ENCODE measurements at places on chromosomes 3 and 15.

- DNase-seq, result no peak
Measured at GRCh38 chr3:149726716-149727407, 25.4 kb downstream of the COMMD2 start.

DNA sequence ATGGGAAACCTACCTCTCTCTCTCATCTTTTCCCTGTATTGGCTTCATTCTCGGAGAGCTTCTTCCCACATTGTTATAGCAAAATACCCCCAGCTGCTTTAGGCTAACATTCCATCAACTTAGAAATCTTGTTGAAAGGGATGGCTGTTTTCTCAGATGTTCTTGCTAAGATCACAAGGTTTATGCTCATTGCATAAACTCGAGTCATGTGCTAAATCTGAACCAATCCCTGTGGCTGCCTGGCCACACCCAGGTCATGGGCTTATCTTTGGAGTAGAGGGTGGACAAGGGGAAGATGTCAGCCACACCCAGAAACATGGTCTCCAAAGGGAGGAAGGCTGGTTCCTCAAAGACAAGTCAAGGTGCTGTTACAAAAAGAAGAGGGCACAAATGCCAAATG is 150.6 kb upstream of the UMPS start:
- DNase-seq, result no peak

- DNase-seq, result no peak
Measured at GRCh38 chr3:104810896-104811295, 555.8 kb upstream of the ALCAM start.

DNA sequence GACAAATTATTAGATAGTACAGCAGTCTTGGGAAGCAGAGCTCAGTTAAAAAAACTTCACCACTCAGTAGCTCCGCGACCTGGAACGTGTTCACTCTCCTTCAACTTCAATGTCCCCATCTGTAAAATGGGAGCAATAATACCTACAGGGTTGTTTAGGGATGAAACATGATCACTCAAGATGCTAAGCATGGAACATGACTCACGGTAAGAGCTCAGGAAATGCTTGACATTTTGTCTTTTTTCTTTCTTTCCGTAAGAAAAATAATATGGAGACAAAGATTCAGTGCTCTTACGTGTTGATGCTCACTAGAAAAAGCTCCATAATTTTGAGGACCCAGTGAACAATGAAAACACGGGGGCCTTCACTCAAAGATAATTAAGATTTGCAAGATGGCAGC is 606.7 kb upstream of the MDFIC2 start:
- DNase-seq, result no peak

GRCh38 chr3:116566478-116566960 is 121.2 kb upstream of the LSAMP start:
- DNase-seq, result no peak

GRCh38 chr3:122665226-122665786 is 15.3 kb upstream of the PARP14 start:
- DNase-seq, result no peak

- no peak for DNase-seq
Measured at GRCh38 chr3:119792270-119792669, 10.4 kb downstream of the NR1I2 start.

DNA sequence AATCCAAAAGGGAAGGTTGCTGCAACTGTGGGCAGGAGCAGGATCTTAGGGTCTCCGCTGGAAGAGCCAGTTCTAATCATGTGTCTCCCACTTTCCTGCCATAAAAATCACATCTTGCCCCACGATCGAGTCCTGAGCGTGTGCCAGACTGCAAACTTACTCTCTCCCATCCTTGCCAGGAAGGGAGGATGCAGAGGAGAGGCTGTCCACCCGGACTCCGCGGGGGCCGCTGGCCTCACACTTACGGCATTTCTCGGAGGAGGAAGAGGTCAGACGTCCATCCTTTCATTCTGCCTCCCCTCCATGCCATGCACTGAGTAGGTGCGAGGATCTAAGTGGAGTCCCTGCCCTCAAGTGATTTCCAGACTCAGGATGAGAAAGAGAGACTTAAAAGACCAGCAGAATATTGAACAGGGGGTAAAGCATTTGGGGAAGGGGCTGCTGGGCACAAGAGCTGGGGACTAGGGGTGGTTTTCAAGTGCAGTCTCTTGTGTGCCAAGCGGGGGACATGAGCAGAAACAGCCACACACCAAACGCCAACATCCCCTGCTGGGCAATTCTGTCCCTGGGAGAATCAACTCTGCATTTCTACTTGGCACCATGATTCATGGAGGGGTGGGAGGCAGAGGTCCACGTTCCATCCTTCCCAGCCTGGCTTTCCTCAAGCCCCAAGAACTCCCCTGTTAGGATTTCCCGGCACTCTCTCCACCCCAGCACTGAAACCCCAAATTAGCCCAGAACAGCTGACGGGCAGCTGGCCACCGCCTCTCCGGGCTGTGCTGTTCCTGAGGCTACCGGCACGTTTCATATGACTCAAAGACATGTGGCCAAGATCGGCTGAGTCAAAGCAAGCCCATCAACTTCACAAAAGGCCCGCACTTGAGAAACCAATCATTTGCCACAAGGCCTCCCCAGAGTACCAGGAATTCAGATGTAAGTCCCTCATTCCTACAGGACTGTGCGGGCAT is 11.6 kb downstream of the OXTR start:
- no peak for DNase-seq

GRCh38 chr3:58898513-58898912 is 151.3 kb downstream of the CFAP20DC start:
- no peak for DNase-seq

- no peak for DNase-seq
Measured at GRCh38 chr3:69370156-69370883, 15.6 kb downstream of the FRMD4B start.

- DNase-seq, result no peak
Measured at GRCh38 chr15:101178479-101178878, 73.4 kb downstream of the CHSY1 start.

GRCh38 chr3:54353546-54353945 is 231.2 kb downstream of the CACNA2D3 start:
- DNase-seq, result no peak

GRCh38 chr3:36696799-36697198 is 67.6 kb downstream of the DCLK3 start:
- DNase-seq, result no peak

DNA sequence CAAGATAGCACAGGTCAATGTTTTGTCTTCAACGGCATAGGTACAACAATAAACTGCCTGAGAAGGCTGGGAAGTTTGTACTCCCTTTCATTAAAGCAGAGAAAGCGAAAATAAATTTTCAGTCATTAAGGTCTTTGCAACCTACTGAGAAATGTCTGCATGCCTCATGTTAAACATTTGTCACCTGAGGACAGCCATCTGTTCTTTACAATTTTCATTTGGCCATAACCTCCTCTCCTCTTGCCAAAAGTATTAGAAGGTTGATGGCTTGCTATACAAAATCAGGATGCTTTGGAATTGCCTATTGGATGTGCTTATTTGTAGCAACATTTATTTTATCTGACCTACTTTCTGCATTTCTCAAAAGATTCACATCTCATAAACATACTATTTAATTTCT is 122.7 kb downstream of the GOLIM4 start:
- DNase-seq, result no peak

DNA sequence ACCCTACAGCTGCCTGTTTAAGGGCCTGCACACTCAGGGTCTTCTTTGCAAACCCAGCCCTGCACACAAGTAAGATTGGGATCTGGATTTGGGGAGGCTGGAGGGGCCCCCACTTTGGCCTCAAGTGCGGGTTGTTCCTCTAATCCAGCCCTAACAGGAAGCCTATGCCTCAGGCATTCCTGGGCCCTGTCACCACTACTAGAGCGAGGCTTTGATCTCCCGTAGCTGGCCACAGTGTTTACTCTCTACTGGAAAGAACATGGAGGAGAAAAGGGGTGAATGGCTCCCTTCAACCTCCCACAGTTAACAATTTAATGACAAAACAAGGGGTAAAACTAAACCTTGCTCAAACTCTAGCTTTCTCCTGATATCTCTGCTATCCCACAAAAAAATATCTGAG is 48.4 kb downstream of the DZIP1L start:
- DNase-seq, result no peak

DNA sequence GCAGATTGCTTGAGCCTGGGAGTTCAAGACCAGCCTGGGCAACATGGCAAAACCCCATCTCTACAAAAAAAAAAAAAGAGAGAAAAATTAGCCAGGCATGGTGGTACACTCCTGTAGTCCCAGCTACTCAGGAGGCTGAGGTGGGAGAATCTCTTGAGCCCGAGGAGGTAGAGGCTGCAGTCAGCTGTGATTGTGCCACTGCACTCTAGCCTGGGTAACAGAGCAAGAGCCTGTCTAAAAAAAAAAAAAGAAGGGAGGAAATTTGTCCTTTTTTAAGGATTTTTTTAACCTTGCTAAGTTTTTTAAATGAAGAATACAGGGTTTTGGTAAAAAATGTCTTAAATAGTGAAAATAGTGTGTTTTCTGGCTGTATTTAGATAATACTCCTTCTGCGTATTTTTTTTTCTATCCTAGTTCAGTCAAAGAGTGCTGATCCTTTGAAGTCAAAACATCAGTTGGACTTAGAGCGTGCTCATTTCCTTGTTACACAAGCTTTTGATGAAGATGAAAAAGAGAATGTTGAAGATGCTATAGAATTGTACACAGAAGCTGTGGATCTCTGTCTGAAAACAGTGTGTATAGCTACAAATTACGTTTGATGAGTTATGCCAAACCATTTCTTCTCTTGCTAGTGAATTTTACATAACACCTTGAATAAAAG is 11.1 kb downstream of the CAPN7 start:
- DNase-seq, result no peak

DNA sequence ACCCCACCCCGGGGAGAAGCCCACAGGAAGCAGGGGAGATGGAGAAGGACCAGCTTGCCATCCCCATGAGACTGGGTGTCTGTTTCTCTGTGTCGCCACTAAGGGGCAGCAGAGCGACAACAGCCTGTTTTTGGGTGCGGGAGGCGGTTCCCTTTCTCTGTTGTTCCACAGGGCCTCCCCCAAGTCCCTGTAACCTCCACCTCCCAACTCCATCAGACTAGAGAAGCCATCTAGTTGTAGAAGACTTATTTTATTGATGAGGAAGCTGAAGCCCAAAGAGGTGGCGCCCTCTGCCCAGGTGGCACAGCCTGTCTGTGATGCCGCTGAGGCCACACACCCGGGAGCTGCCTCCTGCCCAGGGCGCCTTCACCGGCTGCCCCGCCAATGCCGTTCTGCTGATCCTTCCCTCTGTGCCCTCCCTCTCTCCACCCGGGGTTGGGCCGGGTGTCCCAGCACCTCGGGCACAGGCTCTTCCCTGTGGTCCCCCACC is 3.9 kb upstream of the CCDC9B start:
- no peak for DNase-seq

DNA sequence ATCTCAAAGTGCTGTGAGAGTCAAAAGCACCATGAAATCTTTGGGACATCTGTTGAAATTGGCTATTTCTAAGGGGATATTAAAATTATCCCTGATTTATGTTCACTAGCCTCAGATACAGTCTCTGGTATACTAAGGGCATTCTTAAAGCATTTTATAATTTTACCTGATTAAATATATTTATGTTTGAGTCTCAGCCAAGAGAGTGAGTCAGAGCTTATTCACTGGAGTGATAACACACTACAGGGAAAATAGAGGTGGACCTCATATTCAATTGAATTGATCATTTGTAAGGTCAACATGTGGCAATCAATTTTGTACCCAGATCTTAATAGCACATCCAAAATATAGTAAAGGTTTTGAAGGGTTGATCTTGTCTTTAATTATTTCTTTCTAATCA is 733.6 kb downstream of the EPHA3 start:
- DNase-seq, result no peak

DNA sequence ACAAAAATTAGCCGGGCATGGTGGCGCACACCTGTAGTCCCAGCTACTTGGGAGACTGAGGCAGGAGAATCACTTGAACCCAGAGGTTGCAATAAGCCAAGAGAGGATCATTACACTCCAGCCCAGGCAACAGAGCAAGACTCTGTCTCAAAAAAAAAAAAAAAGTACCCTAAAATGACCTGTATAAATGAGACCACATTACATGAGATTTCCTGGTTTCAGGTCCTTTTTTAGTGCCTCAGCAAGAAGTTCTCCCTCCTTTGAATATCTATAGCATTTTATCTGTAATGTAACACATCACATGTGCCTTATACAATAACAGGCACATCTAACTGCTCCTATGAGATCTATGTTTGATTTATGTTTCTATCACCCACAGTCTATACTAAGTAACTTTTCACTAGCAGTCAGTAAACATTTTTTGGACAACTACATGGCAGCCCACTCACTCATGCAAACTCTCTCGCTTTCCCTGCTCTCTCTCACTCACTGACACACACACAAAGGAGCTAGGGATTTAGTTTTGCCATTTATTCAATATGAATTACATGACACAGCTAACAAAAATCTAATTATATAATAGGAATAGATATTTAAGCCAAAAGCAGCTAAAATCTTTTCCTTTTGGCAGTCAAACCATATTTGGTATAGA is 34.1 kb downstream of the ADAM10 start:
- DNase-seq, result no peak

DNA sequence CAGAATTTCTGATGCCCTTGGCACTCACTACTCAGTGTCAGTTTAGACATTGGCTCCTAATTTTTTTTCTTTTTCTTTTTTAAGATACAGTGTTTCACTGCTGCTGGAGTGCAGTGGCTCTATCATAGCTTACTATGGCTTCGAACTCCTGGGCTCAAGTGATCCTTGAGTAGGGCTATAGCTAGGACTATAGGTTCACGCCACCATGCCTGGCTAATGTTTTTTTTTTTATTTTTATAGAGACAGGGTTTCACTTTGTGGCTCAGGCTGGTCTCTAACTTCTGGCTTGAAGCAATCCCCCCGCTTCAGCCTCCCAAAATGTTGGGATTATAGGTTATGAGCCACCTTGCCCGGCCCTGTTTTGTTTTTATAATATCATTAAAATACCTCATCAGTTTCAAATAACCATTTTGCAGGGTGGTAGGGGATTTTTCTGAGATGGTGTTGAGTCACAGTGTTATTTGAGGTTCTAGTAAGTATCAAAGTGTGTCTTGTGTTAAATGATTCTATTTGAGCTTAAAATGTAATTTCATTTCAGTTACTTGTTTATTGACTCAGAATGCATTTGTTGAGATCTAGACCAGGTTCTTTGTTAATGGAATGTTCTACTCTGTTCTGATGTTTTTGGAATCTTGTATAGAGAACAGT is 7.0 kb downstream of the FNDC3B start:
- DNase-seq, result no peak

GRCh38 chr3:61667814-61668213 is 106.4 kb downstream of the PTPRG start:
- no peak for DNase-seq

DNA sequence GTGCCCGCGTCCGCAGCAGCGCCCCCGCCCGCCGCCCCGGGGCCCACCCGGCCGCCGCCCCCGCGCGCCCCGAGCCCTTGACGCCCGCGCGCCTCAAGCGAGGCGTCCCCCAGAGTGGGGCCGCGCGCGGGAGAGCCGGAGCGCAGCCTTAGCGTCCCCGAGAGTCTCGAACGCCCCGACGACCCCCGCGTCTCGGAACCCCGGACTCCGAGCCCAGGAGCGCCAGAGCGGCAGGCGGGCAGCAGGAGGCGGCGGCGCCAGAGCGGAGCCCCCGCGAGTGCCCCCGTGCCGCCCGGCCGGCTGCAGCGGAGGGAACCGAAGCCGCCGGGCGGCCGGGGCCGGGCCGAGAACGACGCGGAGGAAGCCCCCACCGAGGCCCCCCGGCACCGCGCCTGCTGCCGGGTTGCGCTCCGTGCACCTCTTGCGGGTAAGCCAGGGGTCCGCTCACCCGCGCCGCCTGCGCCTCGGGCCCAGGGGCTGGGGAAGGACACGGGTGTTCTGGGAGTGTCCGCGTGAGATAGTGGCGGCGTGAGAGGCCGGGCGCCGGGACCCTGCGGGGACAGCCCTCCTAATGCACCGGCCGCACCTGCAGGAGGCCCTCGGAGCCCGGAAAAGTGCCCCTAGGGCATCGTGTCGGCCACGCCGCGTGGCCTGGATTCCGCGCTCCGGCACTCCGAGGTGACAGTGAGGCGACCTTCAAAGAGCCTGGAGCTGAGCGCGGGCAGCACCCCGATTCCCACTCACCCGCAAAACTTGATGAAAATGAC is 52.0 kb upstream of the ULK4 start:
- DNase-seq, result no peak

Data from left renal pelvis (tissue), 4 donors.